ENCODE measurements at places on chromosomes 2 and 18.

DNA sequence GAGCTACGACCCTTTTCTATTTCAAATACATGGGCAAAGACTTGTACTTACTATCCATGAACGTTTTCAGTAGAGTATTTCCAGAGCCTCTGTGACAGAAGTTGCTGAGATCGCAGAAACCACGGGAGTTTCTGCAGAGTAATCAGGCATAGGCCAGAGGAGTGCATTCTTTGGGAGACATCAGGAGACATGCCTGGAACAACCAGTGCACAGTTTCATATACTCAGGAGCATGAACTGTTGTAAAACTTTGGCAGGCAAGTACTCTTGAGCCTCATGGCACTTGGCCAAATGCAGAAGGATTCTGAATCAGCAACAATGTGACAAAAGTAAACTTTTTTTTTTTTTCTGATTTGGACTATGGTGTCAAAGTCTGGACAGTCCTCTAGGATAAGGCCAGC is 307.1 kb downstream of the GRB14 start:
- no peak for DNase-seq

GRCh38 chr2:128420131-128420530 is 101.5 kb upstream of the HS6ST1 start:
- DNase-seq = no peak

DNA sequence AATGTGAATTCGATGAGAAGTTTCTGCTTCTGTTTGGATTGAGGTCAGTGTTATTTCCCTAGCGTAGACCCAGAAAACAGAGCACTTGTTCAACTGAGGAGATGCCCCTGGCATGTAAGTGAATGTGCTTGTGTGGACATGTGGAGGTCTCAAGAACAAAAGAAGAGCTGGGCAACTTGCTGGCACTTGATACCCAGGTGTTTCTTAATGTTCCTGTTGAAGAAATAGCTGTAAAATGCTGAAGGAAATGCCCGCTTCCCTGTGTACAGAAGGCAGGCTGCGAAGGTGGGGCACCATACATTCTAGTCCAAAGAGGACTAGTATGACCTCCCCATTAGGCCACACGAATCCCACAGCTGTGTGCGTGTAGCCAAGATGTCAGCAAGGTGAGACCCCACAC is 9.8 kb upstream of the LBH start:
- DNase-seq = no peak

DNA sequence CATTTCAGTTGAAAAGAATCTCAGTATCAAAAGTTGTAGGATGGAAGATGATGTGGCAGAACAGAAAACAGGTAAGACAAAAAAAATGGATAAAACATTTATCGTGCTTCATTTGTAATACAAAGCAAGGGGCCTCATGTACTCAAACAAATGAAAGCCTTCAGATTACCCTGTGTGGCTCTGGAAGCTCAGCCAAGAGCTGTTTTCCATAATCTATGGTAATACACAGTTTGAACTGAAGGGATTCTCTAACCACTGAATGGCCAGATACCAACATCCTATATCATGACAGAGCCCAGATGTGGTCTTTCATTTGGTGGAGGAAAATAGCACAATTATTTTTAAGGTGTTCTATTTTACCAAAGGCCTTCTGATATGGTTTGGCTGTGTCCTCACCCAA is 272.1 kb upstream of the RND3 start:
- DNase-seq = no peak

Measured in activated CD4-positive, alpha-beta T cell treated with anti-CD3 and anti-CD28 coated beads, Interleukin-2, amount 50 U/mL, for 24 hours (primary cell).